ENCODE measurements at places on chromosomes 4 and X.

GRCh38 chrX:46477435-46477834 lies 67.8 kb downstream of the ZNF674 start:
- no peak for DNase-seq

DNA sequence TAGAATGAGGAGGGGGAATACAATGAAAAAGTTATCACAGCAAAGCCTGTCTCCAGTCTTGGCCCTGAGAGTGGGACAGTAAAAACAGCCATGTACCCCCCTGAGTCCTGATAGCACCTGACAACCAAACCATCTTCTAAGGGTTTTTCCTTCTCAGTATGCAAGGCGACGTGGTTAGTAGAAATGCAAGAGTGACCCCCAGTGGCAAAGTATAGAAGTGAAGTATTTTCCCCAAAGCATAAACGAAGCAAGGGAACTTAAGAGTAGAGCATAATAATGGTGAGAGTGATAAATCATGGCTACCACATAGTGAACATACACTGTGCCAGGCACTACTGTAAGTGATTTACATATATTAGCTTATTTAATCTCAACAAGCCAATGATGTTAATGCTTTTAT lies 52.8 kb downstream of the FAM47C start:
- DNase-seq: peak; percentile 15

GRCh38 chr4:173039617-173040577 lies 128.7 kb upstream of the GALNT7 start:
- DNase-seq: no peak

DNA sequence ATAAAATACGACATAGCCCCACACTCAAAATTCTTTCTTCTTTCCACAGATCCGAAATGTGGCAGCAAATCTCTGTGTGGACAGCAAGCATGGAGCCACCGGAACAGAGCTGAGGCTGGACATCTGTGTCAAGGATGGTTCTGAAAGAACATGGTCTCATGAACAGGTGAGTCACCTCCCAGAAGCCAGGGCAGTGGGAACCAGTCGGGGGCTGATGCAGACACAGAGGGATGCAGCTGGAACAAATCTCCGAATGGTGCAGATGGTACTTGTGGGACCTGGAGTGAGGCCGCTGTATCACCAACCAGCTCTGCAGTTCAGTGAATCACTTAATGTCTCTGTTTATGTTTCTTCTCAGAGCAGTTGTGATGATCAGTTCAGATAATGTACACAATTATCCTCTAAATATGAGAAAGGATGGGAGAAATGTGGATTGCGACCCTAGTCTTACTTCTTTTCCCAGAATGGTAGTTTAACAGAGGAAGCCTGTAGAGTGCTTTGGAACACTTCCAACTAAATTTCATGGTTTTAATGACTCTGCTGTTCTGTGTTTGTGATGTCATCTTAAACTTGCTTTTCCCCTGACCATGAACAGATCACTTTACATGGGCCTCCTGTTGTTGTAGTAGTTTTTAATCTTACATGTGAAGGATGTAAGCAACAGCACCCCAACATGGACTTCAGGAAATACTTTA lies 159.3 kb upstream of the GALNT7 start:
- no peak for DNase-seq

DNA sequence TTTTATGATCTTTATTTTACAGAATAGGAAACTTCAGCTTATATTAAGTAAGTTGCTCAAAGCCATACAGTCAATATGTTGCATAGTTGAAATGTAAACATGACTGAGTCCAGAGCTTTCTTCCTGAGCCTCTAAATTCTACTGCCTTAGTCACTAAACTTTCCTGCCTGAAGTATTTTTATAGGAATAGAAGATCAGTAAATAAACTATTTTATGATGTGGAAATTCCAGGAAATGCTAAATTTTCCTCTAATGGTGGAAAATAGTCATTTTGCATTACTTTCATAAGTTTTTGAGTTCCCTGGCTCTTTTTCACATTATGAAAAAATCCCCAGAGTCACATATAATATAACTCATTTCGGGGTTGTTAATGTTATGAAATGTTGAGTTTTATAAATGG lies 182.8 kb downstream of the BANK1 start:
- DNase-seq: no peak

GRCh38 chr4:65310586-65310985 lies 359.7 kb downstream of the EPHA5 start:
- no peak for DNase-seq

- DNase-seq: no peak
Observed at GRCh38 chrX:96445531-96446065, 239.0 kb upstream of the DIAPH2 start.

- no peak for DNase-seq
Observed at GRCh38 chrX:112081781-112082652, 559 bp downstream of the TRPC5 start.

- no peak for DNase-seq
Observed at GRCh38 chr4:70691661-70692060, 3.3 kb downstream of the UTP3 start.

Data from iPS DF 19.7 (cell line).